A549 treated with dexamethasone at 1 μM for 4 hours (cell line): ENCODE measurements at places on chromosomes 1 and 21. TPM values are rescaled to one million over a fixed set of nuclear protein-coding genes. Genes with fewer than 3 reads are reported as not detected.

Gene ANGPTL3
- not detected in 5 replicates for total RNA-seq

Gene CYP4A11
- total RNA-seq: not detected in 5 replicates

Gene TMPRSS2
- 0.08 to 0.21 TPM (median 0.11 TPM) in 5 replicates for total RNA-seq

Gene RAB25
- 0.16 TPM in 1 of 5 replicates, not detected in the others for total RNA-seq

Gene C1orf105
- 0.17 TPM in 1 of 5 replicates, not detected in the others for total RNA-seq

Gene CYP4Z1
- not detected in 5 replicates for total RNA-seq

Gene PEX19
- 20.8 to 25.2 TPM (median 23.4 TPM) in 5 replicates for total RNA-seq

Gene MNDA
- total RNA-seq: not detected in 5 replicates

Gene AMY1B
- not detected in 5 replicates for total RNA-seq

Gene FCGR3A
- not detected in 5 replicates for total RNA-seq

Gene ADGRL4
- total RNA-seq: not detected in 5 replicates

Gene MRPS14
- 17.6 to 24.4 TPM (median 23.5 TPM) in 5 replicates for total RNA-seq

Gene TSPAN2
- total RNA-seq: 0.63 to 1.2 TPM (median 0.84 TPM) in 5 replicates

Gene RHOU
- 15.0 to 18.8 TPM (median 17.7 TPM) in 5 replicates for total RNA-seq

Gene ACOT11
- total RNA-seq: 1.8 to 3.1 TPM (median 2.6 TPM) in 5 replicates

Gene CAMK2N1
- total RNA-seq: 58.6 to 71.5 TPM (median 66.4 TPM) in 5 replicates

Gene DMRTA2
- 0.06 to 0.18 TPM (median 0.09 TPM) in 5 replicates for total RNA-seq

Gene FMO1
- not detected in 5 replicates for total RNA-seq

Gene MYOG
- not detected in 5 replicates for total RNA-seq

Gene MT1HL1
- not detected in 5 replicates for total RNA-seq

Gene SFN
- 468 to 645 TPM (median 543 TPM) in 5 replicates for total RNA-seq

Gene STXBP3
- total RNA-seq: 16.9 to 24.2 TPM (median 19.6 TPM) in 5 replicates

Gene FAM177B
- total RNA-seq: not detected in 5 replicates

Gene AKR7A3
- 0.07 to 0.16 TPM (median 0.13 TPM) in 5 replicates for total RNA-seq

Gene KCNK2
- total RNA-seq: 0.08 to 0.09 TPM (median 0.08 TPM) in 3 of 5 replicates, not detected in the others

Gene CD101
- total RNA-seq: 0.14 to 0.58 TPM (median 0.49 TPM) in 5 replicates

Gene RHBDL2
- total RNA-seq: 1.9 to 2.3 TPM (median 2.2 TPM) in 5 replicates

Gene CFHR5
- not detected in 5 replicates for total RNA-seq

Gene PPP2R5A
- 18.8 to 23.2 TPM (median 22.9 TPM) in 5 replicates for total RNA-seq

Gene TMCC2
- 1.2 to 1.7 TPM (median 1.5 TPM) in 5 replicates for total RNA-seq

Gene LRRC71
- 0.08 to 0.12 TPM (median 0.10 TPM) in 5 replicates for total RNA-seq
